ENCODE measurements at places on chromosomes 6 and 20.

DNA sequence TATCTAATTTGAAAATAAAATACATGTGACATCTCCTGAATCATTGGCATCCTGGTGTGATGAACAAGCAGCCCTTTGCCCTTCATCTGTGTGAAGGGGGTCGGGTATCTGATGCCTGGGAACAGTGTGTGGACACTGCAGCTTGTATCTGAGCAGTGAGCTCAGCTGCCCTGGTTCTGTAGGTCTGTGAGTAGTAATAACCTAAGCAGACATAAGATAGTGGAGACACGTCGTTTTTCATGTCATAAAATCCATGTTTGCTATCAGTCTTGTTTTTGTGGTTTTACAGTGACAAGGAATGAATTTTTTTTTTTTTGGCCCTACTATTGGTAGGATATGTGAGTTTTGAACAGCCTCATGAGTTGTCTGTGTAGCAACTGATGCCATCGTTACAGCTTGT lies 133.0 kb downstream of the JARID2 start:
- DNase-seq = no peak

- peak; percentile 49 for DNase-seq
These were observed 78.3 kb downstream of the TBX18 start for GRCh38 chr6:84685983-84686584.

DNA sequence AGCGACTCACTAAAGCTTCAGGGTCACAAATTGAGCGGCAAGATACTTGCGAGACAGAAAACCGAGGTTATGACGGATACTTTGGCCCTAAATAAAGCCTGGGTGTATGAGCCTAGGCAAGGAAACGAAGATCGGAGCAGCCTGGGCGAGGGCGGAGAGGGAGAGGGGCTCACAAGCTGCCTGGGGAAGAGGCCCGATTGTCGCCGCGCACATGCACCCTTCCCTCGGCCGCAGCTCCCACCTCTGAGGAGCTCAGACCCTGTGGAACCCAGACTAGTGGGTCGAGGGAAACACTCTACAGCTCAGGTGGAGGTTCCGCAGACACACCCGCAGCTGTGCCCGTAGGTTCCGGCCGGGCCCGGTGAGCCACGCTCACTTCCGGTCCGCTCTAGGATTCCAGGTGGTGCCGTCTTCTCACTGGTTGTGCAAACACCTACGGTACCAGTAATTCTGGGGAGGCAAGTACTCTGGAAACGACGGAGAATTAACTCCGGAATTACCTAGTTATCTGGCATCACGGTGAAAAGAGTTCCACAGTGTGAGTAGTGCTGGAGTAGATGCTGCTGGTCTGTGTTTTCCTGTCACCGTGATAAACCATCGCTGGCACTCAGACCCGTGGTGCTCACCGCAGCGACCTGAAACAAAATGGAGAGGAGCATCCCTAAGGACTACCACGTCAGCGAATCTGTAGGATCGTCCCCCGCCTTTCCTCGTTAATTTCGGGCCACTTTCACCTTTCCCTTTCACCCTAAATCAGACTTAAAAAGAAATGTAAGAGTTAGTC lies 61.5 kb downstream of the GPX5 start:
- peak; percentile 79 for DNase-seq

GRCh38 chr6:164929408-164929977 lies 379.9 kb downstream of the C6orf118 start:
- DNase-seq = no peak

DNA sequence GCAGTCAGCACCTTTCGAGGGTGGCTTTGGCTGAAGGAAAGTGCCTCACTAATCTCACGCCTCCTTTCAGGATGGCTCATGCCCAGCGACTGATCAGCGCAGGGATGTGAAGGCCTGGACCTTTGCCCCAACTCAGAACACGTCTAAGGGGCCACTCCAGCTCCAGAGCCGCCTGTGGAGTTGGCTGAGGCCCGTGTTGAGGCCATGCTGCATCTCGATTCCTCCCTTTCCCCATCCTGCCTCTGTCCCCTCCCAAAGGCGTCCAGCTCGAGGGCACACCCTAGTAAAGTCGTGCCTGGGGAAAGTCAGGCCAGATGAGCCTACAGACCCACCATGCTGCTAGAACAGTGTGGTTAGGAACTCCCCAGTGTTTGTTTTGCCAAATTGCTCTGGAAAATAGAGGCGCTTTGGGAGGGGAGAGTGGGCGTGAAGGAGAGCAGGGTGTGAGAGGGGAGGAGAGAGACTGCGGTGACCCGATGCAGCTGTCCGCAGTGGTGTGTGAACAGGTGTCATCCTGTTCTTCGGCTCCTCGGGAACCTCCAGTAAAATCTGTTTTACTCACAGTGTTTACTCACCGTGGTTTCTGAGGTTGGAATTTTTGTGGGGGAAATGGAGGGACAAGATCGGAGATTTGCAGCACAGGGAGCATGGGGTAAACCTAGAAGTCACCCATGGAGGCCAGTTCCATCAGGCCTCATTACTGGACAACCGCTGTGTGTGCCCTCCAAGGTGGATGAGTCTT lies 85.0 kb upstream of the PMEPA1 start:
- no peak for DNase-seq

DNA sequence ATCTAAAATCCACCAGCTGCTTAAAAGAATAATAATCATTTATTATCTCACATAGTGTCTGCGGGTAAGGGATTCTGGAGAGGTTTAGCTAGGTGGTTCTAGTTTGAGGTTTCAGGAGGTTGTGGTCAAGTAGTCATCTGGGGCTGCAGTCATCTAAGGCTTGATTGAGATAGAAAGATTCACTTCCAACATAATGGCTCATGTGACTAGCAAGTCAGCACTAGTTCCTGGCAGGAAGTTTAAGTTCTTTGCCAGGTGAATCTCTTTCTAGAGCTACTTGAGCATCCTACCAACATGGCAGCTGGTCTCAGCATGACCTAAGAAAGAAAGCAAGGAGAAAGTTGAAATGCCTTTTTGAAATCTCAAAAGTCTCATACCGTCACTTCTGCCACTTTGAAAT lies 128.8 kb downstream of the EDN1 start:
- DNase-seq = no peak

DNA sequence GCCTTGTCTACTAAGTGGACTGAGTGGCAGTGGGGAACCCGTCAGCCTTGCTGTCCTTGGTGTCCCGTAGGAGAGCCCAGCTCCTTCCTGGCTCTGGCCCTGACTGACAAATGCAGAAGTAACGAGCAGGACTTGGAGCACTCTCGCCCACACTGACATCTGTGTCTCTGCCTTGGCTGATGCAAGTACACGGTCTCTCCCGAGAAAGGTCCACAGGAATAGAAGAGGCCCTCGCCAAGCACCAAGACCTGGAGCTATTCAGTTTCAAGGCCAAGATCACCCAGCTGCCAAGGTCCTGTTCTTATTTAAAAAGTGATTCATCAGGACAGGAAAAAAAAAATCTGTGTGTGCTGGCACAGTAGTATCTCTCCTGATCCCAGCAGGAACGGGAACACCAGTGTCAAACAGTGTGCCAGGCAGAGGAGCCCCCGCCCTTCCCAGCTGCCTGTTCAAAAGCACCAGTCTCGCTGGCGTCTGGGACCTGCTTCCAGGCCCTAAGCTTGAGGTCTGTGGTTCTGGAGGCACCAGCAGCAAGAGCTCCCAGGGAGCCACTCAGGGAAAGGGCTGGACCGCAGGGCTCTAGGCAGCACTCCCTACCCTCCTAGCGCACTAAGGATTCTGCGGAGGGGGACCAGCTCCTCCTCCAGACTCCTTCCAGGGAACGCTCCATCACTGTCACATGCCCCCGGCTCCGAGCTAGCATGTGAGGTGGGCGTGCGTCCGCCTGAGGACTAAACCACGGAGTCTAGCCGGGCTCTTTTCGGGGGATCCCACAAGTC lies 376.9 kb downstream of the RNGTT start:
- DNase-seq = peak; percentile 23
